ENCODE measurements at places on chromosomes 12 and 14.

DNA sequence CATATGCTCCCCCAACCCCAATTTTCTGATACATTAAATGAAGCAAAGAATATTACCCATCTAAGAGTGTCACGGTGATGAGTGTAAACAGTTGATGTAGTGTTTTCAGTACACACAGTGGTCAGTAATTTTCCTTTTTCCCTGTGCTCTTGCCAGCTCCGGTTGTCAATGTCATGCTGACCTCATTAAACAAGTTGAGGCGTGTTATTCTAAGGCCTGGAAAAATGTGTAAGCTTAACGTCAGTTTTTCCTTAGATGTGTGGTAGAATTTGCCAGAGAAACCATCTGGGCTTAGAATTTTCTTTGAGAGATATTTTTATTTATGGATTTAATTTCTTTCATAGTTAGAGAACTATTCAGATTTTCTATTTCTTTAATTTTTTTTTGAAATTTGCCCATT lies 11.7 kb upstream of the SERPINA6 start:
- no peak for DNase-seq

GRCh38 chr12:111249018-111249370 lies 119.9 kb downstream of the PHETA1 start:
- no peak for DNase-seq

- no peak for DNase-seq
Observed at GRCh38 chr12:4288296-4289131, 15.0 kb downstream of the CCND2 start.

GRCh38 chr14:104477117-104477623 lies 102.4 kb upstream of the C14orf180 start:
- no peak for DNase-seq

GRCh38 chr12:86134561-86134960 lies 121.6 kb downstream of the MGAT4C start:
- no peak for DNase-seq

- no peak for DNase-seq
Observed at GRCh38 chr12:28460420-28461130, 270.3 kb downstream of the CCDC91 start.

DNA sequence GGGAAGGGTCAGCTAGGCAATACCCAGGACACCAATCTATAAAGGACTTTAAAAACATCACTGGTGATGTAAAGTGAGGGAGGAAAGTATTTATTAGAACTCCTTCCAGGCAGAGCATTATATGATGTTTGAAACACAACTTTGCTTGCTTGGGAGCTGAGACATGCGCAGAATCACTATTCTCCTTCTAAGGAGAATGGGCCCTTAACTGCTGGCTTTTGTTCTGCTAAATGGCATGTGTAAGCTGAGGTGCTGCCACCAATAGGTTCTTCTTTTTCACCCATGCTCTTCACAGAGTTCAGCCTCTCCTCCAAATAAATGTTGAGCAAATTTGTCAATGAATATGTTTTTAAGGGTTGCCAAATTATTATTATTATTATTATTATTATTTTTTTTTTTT lies 3.9 kb downstream of the STAC3 start:
- no peak for DNase-seq

GRCh38 chr12:78651755-78652154 lies 212.8 kb upstream of the SYT1 start:
- no peak for DNase-seq

- no peak for DNase-seq
Observed at GRCh38 chr14:93493054-93493453, 62.3 kb downstream of the UNC79 start.

- DNase-seq, result no peak
Observed at GRCh38 chr12:88880051-88880450, 299.8 kb upstream of the KITLG start.
